T47D (cell line): ENCODE measurements at places on chromosomes 13 and 19.

- DNase-seq: no peak
Observed at GRCh38 chr13:63514886-63515285, 2099.2 kb upstream of the PCDH20 start.

DNA sequence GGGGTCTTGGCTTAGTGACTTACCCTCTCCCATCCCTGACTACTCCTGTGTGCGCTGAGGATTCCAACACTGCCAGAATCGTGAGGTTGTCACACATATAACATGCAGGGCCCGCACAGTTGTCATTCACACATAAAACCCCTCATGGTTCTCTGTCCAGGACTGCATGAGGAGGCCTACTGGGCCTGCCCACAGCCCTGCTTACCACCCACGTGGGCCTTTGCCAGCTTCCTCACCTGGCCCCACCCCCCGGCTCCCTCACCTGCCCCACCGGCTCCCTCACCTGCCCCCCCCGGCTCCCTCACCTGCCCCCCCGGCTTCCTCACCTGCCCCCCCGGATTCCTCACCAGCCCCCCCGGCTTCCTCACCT, 197.2 kb downstream of the TEX29 start:
- no peak for DNase-seq

GRCh38 chr13:19239114-19239860, 57.7 kb upstream of the TUBA3C start:
- no peak for DNase-seq

GRCh38 chr13:30181888-30182651, 125.3 kb downstream of the KATNAL1 start:
- no peak for DNase-seq

- DNase-seq: no peak
Observed at GRCh38 chr13:23901365-23901764, 4.1 kb upstream of the C1QTNF9B start.

DNA sequence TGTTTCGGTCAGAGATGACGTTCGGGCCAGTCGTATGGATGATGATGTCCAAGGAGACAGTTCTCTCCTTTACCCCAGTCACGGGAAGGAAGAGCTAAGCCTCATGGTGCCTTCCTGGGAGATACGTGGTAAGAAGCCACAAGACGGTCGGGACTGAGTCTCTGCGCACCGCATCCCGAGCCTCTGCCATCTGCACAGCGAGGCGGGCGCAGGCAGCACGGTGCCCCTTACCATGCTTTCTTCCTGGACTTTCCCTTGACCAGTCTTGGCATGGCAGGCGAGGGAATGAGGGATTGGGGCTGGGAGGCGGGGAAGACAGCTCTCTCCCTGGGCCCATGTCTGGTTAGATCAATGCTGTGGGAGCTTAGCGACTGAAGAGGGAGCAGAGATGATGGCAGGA, 10.1 kb upstream of the LAIR2 start:
- no peak for DNase-seq

GRCh38 chr13:98189841-98190505, 12.9 kb upstream of the RNF113B start:
- DNase-seq: no peak

- DNase-seq: no peak
Observed at GRCh38 chr19:35901854-35902661, at the start of gene HCST. HCST (plus strand) TSS chr19:35902529; CDS start chr19:35902594, 65 bp downstream.

- no peak for DNase-seq
Observed at GRCh38 chr19:49936549-49936948, 7.2 kb upstream of the NUP62 start.

DNA sequence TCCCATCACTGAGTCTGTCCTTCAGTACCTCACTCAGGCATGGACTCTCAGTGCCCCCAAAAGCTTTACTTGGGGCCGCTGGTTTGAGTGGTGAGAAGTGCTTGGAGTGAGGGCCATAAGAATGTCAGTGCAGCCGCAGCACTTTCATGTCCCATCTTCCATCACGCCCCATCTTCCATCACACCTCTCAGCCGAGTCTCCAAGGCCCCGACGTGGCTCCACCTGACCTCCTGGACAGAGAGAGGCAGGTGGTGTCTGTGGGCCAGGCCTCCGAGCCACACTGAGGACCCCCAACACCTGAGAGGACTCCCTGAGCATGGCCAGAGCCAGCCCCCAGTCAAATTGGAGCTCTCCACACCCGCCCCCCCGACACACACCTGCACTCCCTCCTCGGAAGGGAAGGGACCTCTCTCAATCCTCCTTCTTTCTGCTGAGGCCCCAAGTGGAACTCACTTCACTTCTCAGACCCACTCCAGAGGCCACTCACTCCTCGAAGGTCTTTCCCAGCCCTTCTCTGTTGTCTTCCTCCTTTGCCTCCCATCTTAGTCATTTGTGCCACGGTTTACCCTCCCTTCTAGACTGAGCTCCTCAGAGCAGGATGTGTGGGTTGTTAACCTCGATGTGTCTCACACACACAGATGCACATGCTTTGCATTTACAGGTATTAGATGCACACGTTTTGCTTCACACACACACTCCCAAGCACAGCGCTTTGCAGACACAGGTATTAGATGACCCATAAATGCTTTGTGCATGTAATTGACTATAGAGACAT, 65.7 kb upstream of the ATP12A start:
- DNase-seq: no peak

- no peak for DNase-seq
Observed at GRCh38 chr13:20709369-20709768, 5.9 kb downstream of the IL17D start.

DNA sequence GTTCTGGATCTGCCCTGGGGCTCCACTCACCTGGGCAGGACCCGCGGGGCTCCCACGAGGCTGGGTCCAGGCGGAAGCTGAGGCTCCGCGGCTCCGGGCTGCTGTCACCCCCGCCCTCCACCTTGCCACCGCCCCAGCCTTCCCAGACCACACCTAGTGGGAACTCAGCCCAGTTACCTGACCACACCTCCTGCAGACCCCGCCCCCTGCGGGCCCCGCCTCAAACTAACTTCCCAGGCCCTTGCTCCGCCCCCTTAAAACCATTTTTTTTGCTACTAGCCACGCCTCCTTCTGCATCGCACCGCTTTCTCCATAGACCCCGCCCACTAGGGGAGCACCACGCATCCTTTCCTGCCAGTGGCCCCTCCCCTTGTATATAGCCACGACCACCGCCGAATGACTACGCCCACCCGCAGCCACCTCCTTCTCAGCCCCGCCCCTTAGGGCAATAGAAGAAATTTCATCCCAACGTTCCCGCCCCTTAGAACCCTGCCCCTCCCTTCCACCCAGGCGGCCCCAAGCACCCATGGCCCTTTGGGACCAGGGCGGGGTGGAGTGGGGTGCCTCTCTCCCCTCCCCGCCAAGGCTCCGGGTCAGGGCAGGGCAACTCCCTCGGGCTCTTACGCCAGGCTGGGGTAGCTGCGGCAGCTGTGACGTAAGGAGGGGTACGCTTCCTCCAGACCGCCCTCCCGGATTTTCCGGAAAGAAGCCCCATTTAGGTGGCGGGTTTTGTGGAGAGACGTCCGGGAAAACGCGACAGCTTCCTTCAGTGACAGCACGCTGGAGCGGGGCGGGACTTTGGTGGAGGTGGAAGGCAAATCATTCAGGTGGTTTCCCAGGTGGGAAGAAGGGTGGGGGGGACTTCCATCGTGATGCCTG, at the start of gene SH2D3A:
Gene SH2D3A, minus strand, starts transcription at position 79 of the 879 bp plus-strand sequence. CDS start 3,687 bp downstream, outside the sequence.
- peak; percentile 78 for DNase-seq

DNA sequence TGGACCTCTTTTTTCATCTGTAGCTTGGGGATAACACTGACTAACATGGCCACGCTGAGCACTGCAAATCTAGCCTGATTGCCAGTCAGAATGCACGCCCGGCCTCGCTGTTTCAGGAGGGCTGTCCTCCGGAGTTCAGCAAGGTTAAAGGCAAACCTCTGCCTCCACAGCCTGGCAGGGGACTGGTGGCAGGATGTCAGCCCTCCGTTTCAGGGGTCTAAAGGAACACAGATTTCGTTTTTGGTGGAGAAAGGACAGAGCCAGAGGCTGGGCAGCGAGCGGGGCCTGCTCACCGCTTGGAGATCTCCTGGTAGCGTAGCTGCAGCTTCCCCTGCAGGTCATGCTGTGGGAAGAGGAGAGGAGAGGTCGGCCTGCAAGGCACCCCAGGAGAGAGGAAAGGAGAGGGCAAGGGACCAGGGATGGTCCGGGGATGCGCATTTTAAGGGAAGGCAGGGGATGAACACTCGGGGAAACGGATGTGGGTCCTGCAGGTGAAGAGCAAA, 560 bp downstream of the NDUFA7 start:
- no peak for DNase-seq

GRCh38 chr13:72386138-72386684, 341.2 kb downstream of the MZT1 start:
- no peak for DNase-seq

DNA sequence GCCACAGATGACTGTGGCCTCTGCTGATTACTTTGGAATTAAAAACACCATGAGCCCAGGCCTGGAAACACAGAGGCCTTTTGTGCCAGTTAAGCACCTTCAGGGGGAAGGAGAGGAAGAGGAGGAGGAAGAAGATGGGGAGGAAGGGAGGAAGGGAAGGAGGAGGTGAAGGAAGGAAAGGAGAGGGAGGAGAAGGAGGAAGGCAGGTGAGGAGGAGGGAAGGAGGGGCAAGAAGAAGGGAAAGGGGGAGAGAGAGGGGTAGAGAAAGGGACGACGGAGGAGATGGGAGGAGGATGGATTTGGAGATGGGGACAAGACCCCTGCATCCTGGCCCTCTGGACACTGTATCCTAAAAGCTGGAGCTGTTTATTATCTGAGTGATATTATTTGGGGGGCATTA, 231.0 kb downstream of the UQCRFS1 start:
- DNase-seq: no peak

DNA sequence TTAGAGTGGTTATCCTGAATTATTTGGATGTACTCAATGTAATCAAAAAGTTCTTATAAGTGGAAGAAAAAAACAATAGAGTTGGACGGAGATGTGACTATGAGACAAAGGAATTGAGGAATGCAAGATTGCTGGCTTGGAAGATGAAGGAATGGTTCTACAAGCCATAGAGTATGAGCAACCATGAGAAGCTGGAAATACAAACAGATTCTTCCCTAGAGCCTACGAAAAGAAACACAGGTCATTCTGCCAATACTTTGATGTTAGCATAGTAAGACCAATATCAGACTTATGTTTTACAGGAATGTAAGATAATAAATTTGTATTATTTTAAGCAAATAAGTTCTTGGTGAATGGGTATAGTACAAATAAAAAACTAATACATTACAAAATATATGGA, 249.2 kb downstream of the DIAPH3 start:
- no peak for DNase-seq

- no peak for DNase-seq
Observed at GRCh38 chr13:33842207-33842606, 24.3 kb downstream of the RFC3 start.

GRCh38 chr13:50292081-50292480, 276.8 kb downstream of the KCNRG start:
- no peak for DNase-seq

- DNase-seq: no peak
Observed at GRCh38 chr13:82976499-82976898, 905.8 kb downstream of the SLITRK1 start.

- no peak for DNase-seq
Observed at GRCh38 chr13:111789011-111789410, 277.9 kb upstream of the SOX1 start.

DNA sequence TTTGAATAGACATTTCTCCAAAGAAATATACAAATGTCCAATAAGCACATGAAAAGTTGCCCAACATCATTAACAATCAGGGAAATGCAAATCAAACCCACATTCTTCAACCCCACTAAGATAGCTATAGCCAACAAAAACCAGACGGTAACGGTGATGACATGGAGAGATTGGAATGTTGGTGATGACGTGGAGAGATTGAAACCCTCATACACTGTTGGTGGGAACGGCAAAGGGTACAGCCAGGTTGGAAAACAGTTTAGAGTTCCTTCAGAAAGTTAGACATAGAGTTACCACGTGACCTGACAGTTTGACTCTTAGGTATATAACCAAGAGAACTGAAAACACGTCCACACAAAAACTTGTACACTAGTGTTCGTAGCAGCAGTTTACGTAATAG, 48.1 kb downstream of the TNFRSF19 start:
- DNase-seq: no peak

- DNase-seq: peak; percentile 95
Observed at GRCh38 chr19:681029-682019, 5.1 kb downstream of the FSTL3 start.

GRCh38 chr19:17943274-17944221, 10.7 kb downstream of the CCDC124 start:
- DNase-seq: no peak

DNA sequence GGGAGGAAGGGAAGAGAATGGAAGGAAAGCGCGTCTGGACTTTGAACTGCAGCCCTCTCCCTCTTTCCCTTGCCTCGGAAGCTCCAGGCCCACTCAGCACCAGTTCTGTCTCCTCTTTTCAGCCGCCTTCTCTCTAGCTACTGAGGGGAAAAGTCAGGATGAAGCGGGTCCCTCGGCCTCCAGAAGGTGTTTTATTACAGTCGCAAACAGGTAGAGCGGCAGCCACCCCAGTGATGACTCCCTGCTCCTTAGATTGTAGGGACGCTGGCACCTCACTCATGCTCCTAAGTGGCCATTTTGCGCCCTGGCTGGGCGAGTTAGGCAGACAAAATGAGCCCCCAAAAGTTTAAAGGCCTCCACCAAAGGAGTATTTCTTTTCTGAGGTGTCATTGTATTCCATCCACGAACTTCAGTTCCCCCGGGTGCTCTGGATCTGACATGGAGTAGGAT, 954 bp upstream of the STK24 start:
- DNase-seq: peak; percentile 33

DNA sequence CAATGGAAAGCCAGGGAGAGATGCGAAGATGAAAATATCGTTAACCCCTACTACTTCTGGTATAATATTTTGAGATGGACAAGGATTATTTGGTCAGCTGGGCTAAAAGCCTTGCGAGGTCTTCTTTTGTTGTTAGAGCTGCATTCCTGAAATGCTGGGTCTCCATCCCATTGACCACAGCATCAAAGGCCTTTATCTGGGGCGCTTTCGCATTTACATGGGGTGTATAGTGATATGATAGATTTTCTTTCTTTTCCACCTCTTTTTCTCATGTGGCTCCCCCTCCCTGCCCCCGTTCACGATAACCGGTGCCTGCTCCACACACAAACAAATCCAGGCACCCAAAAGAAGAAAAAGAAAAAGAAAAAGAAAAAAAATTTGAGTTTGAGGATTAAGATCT, 77.5 kb downstream of the ZNF536 start:
- no peak for DNase-seq

DNA sequence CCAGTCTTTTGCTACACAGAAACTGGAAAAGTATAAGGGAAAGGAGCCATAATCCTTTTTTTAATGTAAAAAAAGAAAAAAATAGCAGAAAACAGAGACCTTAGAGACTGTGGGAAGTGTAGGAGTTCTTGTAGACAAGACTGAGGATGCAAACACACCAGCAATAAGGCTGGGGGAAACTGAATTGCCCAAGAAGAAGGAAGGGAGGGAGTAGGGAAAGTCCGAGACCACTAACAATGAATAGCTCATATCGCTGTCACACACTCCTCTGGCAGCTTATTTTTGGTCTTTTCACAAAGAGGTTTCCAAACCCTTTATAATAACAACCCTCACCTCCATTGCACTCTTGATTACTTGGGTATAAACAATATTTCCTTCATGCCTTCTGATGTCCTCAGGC, 952.0 kb downstream of the SLITRK5 start:
- no peak for DNase-seq

- peak; percentile 33 for DNase-seq
Observed at GRCh38 chr19:21586311-21587116, 81.1 kb downstream of the ZNF429 start.

- no peak for DNase-seq
Observed at GRCh38 chr13:106361621-106362020, 173.8 kb downstream of the EFNB2 start.
